ENCODE measurements at places on chromosomes 2 and 18.

GRCh38 chr2:64631771-64632170 lies 21.9 kb downstream of the SERTAD2 start:
- DNase-seq: no peak

- DNase-seq: no peak
Observed at GRCh38 chr2:5144159-5144558, 548.0 kb upstream of the SOX11 start.

GRCh38 chr18:56709463-56709862 lies 58.3 kb downstream of the WDR7 start:
- DNase-seq: peak; percentile 31

DNA sequence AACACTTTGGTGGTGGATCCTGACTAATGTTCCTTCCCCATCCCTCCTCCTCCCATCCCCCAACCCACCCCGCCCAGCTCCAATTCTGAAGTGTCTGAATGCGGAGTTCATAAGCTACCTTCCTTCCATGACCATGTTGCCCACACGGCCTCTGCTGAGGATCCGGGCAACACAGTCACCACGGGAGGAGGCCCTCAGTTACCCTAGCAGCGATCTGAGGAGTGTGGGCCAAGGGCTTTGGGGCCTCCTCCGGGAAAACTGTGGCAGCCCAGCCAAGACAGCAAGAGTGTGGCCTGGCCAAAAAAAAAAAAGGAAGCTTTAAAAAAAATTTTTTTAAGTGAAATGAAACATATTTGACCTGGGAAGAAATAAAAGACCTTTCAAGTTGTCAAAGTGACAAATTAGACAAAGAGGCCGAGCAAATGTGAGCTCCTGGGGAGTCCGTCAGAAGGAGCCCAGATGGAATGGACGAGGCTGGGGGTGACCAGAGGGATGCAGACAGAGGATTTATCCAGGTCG lies 169.0 kb upstream of the PKDCC start:
- DNase-seq: no peak

GRCh38 chr2:200756618-200757321 lies 54.9 kb upstream of the BZW1 start:
- no peak for DNase-seq

DNA sequence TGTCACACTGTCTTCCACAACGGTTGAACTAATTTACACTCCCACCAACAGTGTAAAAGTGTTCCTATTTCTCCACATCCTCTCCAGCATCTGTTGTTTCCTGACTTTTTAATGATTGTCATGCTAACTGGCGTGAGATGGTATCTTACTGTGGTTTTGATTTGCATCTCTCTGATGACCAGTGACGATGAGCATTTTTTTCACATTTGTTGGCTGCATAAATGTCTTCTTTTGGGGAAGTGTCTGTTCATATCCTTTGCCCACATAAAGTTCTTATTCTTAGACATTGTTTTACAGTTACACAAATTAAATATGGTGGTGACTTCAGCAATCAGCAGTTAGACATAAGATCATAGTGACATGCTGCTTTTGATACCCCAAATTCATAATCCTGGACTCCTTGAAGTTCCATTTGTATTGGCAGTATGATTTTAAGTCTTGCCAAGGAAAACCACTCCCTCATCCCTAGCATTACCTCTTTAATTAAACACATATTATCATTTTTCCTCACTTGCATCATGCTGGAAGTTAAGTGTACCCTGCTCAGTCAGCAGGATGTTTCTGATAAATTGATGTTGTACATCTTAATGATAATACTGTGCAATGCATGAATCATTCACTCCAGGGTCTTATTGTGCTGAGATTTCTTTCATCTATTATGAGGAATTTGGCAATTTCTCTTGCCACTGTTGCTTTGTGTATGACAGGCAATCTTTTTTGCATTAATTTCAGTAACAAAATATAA lies 67.6 kb upstream of the STAT1 start:
- DNase-seq: no peak

GRCh38 chr2:48043746-48044145 lies 137.4 kb upstream of the FBXO11 start:
- no peak for DNase-seq

DNA sequence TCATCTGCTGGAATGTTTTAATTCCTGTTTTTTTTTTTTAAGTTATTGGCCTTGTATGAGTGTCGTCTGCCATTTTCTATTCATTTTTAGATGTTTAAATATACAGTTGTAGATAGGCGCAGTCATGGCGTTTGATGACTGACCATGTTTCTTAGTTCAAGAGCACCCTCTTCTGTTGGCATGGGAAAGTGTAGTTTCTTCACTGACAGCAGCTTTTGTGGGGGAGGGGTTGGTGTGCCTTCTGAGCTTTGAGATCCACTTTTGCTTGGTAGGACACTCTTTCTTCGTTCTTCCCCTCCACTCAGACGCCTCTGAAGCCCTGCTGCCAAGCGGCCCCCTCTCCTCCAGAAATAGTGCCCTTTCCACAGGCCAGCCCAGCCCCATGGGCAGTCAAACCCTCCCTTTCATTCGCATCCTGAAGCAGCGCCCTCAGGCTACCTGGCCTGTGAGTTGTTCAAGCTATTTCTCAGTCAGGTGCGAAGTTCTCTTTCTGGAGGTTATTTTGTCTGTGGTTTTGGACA lies 492.0 kb downstream of the TNS1 start:
- DNase-seq: peak; percentile 11

GRCh38 chr2:234423884-234424283 lies 73.0 kb downstream of the ARL4C start:
- no peak for DNase-seq

- no peak for DNase-seq
Observed at GRCh38 chr2:13240789-13241487, 524.2 kb downstream of the TRIB2 start.

GRCh38 chr2:5766561-5766960 lies 74.4 kb downstream of the SOX11 start:
- DNase-seq: no peak

- DNase-seq: no peak
Observed at GRCh38 chr2:202377207-202377761, 1.2 kb downstream of the BMPR2 start.

- no peak for DNase-seq
Observed at GRCh38 chr18:77401173-77401572, 151.5 kb downstream of the GALR1 start.

DNA sequence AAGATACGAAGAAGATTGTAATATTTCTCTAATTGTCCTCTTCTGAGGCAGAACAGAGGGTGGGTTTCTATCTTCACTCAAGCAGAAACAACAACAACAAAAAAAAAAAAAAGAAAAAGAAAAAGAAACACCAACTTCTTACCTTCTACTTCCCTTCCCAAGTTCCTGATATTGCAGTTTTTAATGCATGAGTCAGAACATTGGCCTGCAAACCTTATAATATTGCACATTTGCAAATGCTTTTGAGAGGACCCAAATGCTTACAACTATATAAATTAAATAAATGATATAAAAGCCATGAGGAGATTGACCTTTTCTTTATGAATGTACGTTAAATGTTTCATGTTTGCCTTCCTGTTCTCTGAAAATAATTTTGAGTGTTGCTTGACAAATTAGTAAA lies 37.3 kb downstream of the PAX3 start:
- DNase-seq: no peak

DNA sequence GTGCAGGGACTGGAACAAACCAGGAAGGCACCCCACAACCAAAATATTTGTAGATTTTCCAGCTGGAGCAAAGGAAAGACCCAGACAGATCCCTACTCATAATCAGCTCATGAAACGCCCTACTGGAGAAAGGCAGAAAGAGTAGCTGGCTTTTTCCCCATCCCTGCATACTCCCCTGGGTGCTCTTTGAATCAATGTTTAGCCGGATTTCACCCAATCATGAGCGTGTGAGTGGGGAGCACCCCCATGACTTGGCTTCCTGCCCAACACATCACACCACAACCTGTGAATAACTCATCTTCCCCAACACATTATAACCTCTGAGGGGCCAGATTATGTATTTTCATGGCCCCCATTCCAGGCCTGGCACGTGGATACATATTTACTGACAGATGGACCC lies 35.1 kb upstream of the SLC14A1 start:
- DNase-seq: peak; percentile 68

DNA sequence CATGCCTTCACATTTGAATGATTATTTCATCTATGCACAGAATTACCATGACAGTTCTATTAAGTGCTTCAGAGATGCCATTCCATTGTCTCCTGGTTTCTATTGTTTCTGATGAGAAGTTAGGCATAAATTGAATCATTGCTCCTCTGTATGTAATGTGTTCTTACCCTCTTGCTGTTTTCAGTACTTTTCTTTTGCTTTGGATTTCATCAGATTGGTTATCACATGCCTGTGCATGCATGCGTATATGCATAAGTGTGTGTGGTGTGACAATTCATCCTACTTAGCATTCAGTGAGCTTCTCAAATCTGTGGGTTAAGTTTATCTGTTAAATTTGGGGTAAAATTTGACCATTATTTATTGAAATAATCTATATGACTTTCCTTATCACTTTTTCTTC lies 263.3 kb upstream of the RND3 start:
- no peak for DNase-seq

- DNase-seq: no peak
Observed at GRCh38 chr2:72037261-72037666, 110.4 kb downstream of the CYP26B1 start.

GRCh38 chr2:53452400-53452799 lies 315.2 kb upstream of the CHAC2 start:
- DNase-seq: no peak

DNA sequence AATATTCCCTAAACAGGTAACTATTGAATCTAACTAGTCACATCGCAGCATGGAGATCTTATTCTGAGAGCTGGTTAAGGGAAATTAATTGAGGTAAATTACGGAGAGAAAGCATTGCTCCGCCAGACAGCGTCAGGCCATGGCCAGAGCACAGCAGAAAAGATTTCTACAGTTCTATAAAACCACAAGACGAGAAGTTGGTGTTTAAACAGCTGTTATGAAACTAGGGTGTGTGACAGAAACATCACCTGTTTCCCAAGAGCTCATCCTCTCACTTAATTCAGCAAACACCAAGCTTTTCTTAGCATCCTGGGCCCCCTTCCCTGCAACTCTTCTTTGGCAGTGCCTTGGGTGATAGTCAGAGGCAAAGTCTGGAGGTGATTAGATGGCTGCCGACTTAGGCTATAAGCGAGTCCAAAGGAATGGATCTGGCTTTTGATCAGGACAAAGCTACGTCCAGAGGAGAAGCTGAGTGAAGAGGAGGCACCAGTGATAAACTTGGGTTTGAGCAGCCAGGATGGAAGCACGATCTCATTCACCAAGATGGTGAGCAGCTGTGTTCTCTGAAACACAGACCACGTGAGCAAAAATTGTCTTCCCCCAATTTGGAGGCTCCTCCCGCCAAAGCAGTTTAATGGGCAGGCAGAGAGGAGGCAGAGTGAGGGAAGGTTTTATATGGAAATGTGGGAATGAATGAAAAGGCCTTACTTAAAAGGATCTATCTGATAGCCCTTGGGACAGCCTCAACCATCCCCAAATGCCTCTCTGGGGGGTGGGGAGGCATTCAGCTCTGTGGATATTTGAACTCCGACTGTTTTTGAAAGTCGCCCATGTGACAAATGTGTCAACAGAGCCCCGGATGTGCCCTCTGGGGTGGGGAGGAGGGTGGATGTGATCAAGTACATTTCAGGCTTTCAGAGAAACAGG lies 57.8 kb downstream of the PKDCC start:
- peak; percentile 81 for DNase-seq

GRCh38 chr2:241842620-241843211 lies 16.0 kb downstream of the PDCD1 start:
- DNase-seq: peak; percentile 48

DNA sequence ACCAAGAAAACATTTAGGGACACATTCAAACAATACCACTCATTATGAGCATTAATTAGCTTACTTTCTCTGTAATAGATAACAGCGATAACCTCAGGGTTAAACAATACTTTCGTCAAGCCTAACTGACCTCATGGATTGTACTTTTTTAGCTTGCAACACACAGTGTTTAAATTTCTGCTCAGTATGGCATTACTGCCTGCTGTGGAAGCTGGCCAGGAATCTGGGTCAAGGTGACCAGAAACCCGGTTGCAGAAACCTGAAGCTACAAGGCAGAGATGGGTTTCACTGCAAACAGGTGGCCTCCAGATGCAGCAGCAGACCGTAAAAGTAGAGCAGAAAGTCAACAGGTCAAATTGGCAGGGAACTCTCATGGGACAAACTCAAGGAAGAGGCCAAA lies 123.8 kb upstream of the FHL2 start:
- DNase-seq: no peak

DNA sequence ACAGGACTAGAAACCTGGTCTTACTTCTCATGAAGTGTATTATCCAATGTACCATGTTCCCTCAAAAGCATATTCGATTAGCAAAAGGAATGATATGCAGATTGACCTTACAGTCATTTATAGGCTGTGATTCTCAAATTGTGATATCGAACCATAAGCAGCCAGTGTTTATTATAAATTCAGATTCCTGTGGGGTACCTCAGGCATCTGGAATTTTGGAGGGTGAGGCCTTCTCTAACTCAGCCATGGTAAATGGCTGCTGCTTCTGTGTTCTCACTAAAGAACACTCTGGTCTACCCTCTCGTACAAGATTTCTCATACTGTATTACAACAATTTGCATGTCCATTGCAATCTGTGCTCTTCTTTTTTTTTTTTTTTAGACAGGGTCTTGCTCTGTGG lies 84.5 kb downstream of the PRPF40A start:
- no peak for DNase-seq

GRCh38 chr2:25651782-25652455 lies 21.5 kb downstream of the DTNB start:
- DNase-seq: no peak

DNA sequence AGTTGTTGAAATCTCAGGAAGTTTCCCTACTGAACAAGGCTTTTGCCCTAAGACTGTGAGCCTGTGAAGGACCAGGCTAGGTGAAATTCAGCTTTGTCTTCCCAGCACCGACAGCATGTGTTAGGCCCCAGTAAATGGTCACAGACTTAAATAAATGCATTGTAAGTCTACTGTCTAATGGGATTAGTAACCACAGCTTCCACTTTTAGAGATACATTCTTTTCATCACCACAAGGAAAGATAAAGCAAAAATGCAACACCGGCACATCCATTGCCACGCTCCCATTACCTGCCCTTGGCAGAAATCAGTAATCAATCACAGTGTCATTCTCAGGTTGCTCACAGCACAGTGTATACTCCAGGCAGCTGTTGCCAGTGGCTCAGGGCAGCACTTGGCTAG lies 59.3 kb downstream of the CRACDL start:
- no peak for DNase-seq
